HTR-8/SVneo (cell line): ENCODE measurements at places on chromosomes 2 and 18.

- DNase-seq, result no peak
These were observed 539.4 kb downstream of the RIT2 start for GRCh38 chr18:42576124-42576523.

DNA sequence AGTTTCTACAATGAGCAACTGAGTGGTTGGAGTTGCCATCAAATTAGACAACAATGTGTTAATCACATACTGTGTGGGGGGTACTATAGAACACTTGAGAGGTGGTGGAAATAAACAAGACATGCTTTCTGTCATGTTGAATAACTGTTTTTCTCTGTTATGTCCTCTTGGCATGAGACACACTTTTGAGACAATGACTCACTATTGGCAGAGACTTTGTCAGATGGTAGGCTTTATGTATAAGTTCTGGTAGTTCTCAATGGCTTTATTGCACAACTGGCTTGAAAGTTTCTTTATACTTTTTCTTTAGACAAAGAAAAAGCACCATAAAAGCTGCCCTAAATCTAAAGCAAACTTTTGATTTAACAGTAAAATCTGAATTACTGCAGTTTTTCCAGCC, 578.7 kb downstream of the ADCYAP1 start:
- DNase-seq, result no peak

DNA sequence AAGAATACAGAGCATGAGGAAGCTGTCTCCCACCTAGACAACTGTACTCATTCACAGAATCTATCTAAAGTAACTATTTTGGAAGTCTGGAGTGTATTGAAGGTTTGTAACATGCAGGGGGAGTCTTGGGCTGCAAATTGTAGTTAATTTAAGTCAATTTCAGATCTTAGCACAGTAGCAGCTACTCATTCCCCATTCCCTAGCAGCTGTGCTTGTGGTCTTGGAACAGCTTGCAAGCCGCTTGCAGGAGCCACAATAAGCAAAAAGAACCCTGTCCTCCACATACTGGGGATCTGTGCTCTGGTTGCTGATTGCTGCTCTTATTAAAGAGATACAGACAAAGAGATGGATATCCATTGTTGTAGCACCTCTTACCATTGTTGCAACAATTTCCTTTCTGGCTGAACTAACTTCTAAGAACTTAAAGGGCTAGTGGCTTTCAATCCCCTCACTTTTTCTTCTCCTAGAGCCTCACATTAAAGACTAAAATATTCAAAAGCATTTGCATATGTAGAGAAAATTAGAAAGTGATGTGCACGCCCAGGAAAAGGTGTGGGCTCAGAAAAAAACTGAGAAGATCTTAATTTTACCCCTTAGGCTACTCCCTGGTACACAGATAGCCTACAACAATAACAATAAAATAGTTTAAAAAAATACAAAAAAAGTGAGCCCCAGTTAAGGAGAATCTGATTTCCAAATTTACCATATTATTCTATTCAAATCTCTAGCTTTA, 1775.1 kb upstream of the PIK3C3 start:
- no peak for DNase-seq

GRCh38 chr2:27844821-27845255, 45.3 kb downstream of the RBKS start:
- no peak for DNase-seq
